ENCODE measurements at places on chromosomes 6 and 20. TPM values are rescaled to one million over a fixed set of nuclear protein-coding genes. Genes with fewer than 3 reads are reported as not detected.

MEI4 gene
- total RNA-seq = 0.13 TPM

MACROD2 gene
- 13.8 TPM for total RNA-seq

CRYBG1 gene
- total RNA-seq = 10.7 TPM

TFAP2D gene
- total RNA-seq = not detected

CCN2 gene
- 176 TPM for total RNA-seq

SALL4 gene
- 2.6 TPM for total RNA-seq

UBR2 gene
- 40.9 TPM for total RNA-seq

C6orf52 gene
- 1.1 TPM for total RNA-seq

TRIM31 gene
- total RNA-seq = not detected
